Stimulated activated CD8-positive, alpha-beta memory T cell treated with anti-CD3 and anti-CD28 coated beads, Interleukin-4, amount 100 ng/mL, for 48 hours (primary cell): ENCODE measurements at places on chromosomes 7 and 10.

GRCh38 chr10:114289096-114289436 is 50.0 kb downstream of the VWA2 start:
- no peak for DNase-seq

DNA sequence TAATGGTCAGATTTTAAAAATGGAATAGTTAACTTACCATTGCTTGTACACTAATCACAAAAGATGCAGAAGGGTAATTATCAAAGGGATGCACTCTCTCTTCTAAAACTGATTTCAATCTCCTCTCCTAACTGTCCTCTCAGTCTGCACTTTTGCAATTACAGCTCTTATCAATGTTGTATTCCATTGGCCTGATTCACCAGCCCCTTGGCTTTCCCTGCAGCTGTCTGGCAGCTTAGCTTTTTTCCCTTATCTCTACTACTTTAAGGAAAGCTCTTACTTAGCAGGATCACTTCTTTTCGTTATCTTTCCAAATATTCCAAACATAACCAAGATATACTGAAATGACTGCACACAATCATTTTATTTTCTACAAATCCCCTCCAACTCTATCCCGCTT is 448.8 kb downstream of the GRM8 start:
- no peak for DNase-seq

DNA sequence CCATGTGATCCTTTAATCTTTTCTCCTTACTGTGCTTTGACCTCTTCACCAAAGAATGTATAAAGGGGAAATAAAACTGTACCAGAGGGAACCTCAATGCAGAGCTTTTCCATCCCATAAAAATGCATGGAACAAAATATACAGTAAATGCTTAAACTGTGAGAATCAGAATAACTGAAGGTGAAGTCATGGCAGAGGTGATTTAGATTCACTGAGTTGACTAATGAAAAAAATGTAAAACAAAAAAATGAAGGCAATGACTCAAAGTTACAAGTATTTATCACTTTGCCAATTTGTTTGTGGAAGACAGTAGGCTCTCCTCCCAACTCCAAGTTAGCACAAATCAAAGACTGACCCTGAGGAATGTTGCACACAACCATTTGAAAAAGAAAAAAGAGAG is 1331.6 kb upstream of the SORCS1 start:
- no peak for DNase-seq

DNA sequence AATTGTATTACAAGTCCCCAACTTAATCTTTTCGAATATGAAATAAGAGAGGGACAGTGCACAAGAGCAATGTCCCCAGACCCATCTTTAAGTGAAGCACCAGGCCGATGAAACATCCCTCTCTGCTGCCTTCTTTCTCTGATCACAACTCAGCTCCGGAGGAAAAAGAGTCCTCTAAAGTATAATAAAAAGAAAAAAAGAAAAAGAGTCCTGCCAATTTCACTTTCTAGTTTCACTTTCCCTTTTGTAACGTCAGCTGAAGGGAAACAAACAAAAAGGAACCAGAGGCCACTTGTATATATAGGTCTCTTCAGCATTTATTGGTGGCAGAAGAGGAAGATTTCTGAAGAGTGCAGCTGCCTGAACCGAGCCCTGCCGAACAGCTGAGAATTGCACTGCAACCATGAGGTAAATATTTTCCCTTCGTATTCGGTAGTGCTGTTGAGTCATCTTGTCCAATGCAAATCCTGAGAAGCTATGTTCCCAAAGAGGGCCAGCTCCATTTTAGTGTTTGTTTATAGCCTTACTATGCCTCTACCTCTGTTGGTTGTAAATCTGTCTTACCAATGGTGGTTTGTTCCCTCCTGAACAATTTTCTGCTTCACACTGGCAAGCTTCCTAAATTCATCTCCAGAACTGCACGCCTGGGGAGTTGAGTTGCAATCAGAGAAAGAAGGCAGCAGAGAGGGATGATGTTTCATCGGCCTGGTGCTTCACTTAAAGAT is at the start of gene IFIT2:
TSS of gene IFIT2 (plus strand) at position 326 of the 725 bp plus-strand sequence. CDS start at position 404, 78 bp downstream.
- no peak for DNase-seq

DNA sequence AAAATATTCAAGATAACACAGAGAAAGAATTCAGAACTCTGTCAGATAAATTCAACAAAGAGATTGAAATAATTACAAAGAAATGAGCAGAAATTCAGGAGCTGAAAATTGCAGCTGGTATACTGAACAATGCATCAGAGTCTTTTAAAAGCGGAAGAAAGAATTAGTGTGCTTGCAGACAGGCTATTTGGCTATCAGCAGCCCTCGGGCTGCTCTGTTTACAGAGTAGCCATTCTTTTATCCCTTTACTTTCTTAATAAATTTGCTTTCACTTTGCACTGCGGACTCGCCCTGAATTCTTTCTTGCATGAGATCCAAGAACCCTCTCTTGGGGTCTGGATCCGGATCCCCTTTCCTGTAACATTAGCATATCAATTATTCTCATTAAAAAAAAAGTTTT is 1040.0 kb downstream of the SORCS3 start:
- no peak for DNase-seq

GRCh38 chr10:71143610-71144009 is 68.8 kb upstream of the UNC5B start:
- no peak for DNase-seq

- DNase-seq: no peak
Observed at GRCh38 chr7:69843653-69844052, 245.4 kb downstream of the AUTS2 start.
